Gastrocnemius medialis (tissue), 4 donors: ENCODE measurements at places on chromosomes 3 and 15. TPM values are rescaled to one million over a fixed set of nuclear protein-coding genes. Genes with fewer than 3 reads are reported as not detected.

The IRAK2 gene
- total RNA-seq: 23.1 TPM

The IMPG2 gene
- total RNA-seq: 0.13 TPM

The IQCF5 gene
- not detected for total RNA-seq

The RASGRP1 gene
- 0.85 TPM for total RNA-seq

The TEX55 gene
- not detected for total RNA-seq

The ITIH1 gene
- 2.1 TPM for total RNA-seq

The CAPN3 gene
- total RNA-seq: 131 TPM

The LSM3 gene
- 14.6 TPM for total RNA-seq

The CCDC33 gene
- not detected for total RNA-seq

The SNX1 gene
- total RNA-seq: 37.5 TPM

The HDDC3 gene
- total RNA-seq: 22.2 TPM

The RBPMS2 gene
- 0.61 TPM for total RNA-seq

The IGSF10 gene
- total RNA-seq: not detected

The TERB2 gene
- not detected for total RNA-seq

The KLHL40 gene
- total RNA-seq: 197 TPM

The LAMB2 gene
- total RNA-seq: 355 TPM

The MEX3B gene
- total RNA-seq: 2.4 TPM

The CADM2 gene
- total RNA-seq: 4.4 TPM

The GRK7 gene
- 0.27 TPM for total RNA-seq

The PPP2R3A gene
- total RNA-seq: 26.3 TPM

The PLA1A gene
- 2.1 TPM for total RNA-seq

The CCDC80 gene
- 4.2 TPM for total RNA-seq

The GOLGA8S gene
- total RNA-seq: not detected

The CCR8 gene
- not detected for total RNA-seq

The C3orf49 gene
- not detected for total RNA-seq

The MESP2 gene
- total RNA-seq: not detected

The SOX14 gene
- total RNA-seq: not detected

The SPATA12 gene
- total RNA-seq: not detected

The MLF1 gene
- 18.4 TPM for total RNA-seq

The ZNF620 gene
- 3.0 TPM for total RNA-seq

The DNAH1 gene
- total RNA-seq: 6.8 TPM

The MYD88 gene
- total RNA-seq: 3.6 TPM

The ARL8B gene
- total RNA-seq: 102 TPM
